RPMI7951 (cell line): ENCODE measurements at places on chromosomes 13 and 19. TPM values are rescaled to one million over a fixed set of nuclear protein-coding genes. Genes with fewer than 3 reads are reported as not detected.

DNA sequence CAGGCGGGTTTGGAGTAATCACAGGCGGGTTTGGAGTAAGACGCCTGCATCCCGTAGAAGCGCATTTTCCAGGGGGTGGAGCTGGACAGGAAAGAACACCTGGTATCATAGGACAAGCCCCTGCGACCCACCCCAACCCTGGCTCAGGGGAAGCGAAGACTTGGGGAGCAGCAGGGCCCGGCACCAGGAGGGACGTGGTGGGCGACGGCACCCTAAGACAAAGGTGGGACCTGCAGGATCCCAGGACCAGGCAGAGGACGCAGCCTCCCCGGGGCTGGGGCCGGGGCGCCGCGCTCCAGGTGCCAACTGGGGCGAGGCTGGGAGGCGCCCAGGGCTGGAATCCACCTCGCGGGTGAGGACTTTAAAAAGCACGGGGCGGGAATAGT is 520 bp downstream of the ZNF600 start:
- peak; percentile 2 for DNase-seq

The STXBP2 gene
- 1.3 and 3.3 TPM in 2 replicates for total RNA-seq

- DNase-seq: no peak
These were observed 87.5 kb downstream of the TSHZ3 start for GRCh38 chr19:31261603-31262212.

- DNase-seq: peak; percentile 68
These were observed 13.8 kb downstream of the SH2D3A start for GRCh38 chr19:6753178-6754031.

- DNase-seq: no peak
These were observed 106.0 kb downstream of the KDM4B start for GRCh38 chr19:5074830-5075394.

DNA sequence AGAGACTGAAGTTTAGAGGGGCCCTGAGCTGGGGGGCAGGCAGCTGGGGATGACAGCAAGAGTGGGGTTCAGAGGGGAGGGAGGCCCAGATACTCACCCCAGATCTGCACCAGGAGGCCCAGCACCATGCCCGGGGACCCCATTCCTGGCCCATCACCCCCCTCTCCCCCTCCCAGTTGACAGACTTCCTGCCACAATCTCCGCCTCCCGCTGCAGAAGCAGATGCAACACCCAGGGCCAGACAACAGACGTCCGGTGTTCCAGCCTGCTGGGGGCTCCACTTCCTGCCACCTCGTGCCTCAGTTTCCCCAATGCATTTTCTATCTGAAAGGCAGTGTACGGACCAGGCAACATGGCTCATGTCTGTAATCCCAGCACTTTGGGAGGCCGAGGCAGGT is at the start of gene TMIGD2:
TMIGD2 (minus strand) TSS at position 147 of the 398 bp plus-strand sequence; CDS start at position 143, 4 bp downstream.
- DNase-seq: no peak

The KLF12 gene
- total RNA-seq: 7.4 and 9.6 TPM in 2 replicates

DNA sequence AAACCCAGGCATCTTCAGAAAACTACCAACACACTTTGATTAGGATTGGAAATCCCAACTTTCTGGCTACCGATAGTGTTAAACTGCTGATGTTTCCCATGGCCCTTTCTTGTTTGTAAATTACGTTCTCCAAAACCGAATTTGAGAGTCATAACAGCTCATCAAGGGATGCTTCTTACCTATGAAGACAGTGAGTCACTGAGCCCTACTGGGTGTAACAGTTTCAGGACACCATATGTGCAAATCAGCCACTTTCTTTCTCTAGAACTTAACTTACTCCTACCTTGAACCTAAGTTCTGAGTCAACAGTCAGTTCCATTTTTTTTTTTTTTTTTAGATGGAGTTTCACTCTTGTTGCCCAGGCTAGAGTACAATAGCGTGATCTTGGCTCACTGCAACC is 410.1 kb upstream of the TSHZ3 start:
- DNase-seq: no peak

- peak; percentile 90 for DNase-seq
These were observed 4.9 kb upstream of the DMKN start for GRCh38 chr19:35518313-35518712.

The CYP4F2 gene
- total RNA-seq: not detected in 2 replicates

The GNG7 gene
- total RNA-seq: 0.96 and 1.3 TPM in 2 replicates

DNA sequence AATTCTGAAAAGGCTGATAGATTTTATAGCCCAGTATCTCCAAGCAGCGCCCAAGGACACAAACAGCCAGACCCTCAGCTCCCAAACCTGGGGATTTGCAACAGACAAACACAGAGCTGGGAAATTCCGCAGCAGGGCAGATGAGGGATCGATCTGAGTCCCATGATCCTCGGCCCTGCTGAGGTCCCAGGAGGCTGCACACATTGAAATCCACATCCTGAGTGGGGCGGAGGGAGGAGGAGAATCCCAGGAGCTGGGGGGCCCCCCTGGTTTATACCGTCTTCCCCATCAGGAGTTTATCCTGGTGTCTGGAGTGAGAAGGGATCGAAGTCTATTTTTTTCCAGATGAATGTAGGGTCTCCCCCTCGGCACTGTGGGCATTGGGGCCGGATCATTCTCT is 49.3 kb downstream of the GNG7 start:
- DNase-seq: no peak

GRCh38 chr13:90696254-90696653 is 651.2 kb upstream of the MIR17HG start:
- peak; percentile 47 for DNase-seq

- DNase-seq: no peak
These were observed 46.3 kb upstream of the ZNF737 start for GRCh38 chr19:20611866-20612265.

The RASAL3 gene
- total RNA-seq: 0.72 and 0.88 TPM in 2 replicates

- no peak for DNase-seq
These were observed 678 bp upstream of the CD33 start for GRCh38 chr19:51224163-51224641.

The OCEL1 gene
- 5.1 and 8.1 TPM in 2 replicates for total RNA-seq
